Diencephalon (tissue), 1 donor: ENCODE measurements at places on chromosomes 1 and 21. TPM values are rescaled to one million over a fixed set of nuclear protein-coding genes. Genes with fewer than 3 reads are reported as not detected.

NFASC gene
- 46.4 TPM for total RNA-seq

EPS8L3 gene
- total RNA-seq: not detected

SEC16B gene
- 1.2 TPM for total RNA-seq

DEPDC1 gene
- total RNA-seq: 5.1 TPM

OR10Z1 gene
- not detected for total RNA-seq

WNT9A gene
- total RNA-seq: 2.8 TPM
